ENCODE measurements at places on chromosomes 12 and 14.
A peak's percentile ranks its signal among the peaks of the same experiment; 100 is the strongest.

DNA sequence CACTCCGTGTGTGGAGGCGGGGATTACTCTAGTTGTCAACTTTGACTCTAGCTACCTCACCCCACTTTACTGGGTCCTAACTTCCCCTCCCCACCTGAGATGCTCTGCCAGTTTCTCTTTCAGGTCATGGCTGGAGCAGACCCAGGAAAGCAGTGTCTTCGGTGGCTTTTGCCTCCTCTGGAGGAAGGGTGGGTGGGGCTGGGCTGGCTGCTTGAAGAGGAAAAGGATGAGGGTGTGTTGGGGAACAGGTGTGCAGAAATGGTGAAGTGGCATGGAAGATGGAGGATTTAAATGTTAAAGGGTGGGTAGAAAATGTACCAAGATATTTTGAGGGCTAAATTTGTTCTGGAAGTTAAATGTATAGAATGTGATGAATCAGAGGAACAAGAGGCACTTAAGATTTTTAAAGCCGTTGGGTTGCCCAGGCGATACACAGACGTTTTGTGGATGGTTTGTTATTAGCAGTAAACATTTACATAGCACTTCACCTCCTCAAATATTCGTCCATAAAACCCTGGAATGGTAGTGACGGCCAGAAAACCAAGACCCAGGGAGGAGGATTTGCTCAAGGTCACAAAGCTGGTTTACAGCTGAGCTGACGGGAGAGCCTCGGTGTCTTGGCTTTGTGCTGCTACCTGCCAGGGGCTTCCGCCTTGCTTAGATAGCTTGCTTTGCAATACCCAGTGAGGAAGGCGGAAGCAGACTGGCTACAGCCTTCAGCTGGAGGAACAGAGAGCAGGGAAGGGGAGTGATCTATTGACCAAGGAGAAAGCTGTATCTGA is 72.2 kb upstream of the PRMT8 start:
- DNase-seq: no peak

- no peak for DNase-seq
Observed at GRCh38 chr14:104576232-104576969, 3.2 kb upstream of the C14orf180 start.

GRCh38 chr14:21525571-21525961 is 580 bp downstream of the SALL2 start:
- no peak for DNase-seq

DNA sequence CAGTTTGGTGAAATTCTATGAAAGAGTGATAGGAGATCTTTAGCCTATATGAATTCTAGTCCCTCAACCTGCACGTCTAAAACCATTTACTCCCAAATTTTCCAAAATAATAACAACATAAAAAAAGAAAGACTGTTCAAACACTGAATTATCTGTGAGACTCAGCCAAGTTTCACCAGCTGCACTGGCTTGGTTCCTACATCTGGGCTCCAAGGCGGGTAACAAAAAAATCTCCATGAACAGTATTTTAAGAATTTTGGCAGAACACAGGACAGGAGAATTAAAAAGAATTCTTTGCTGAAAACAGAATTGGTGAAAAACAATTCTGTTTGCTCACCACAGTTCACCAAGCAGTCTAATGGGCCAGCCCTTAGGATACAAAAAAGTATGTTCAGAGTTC is 536.8 kb upstream of the ATP2B1 start:
- DNase-seq: no peak

DNA sequence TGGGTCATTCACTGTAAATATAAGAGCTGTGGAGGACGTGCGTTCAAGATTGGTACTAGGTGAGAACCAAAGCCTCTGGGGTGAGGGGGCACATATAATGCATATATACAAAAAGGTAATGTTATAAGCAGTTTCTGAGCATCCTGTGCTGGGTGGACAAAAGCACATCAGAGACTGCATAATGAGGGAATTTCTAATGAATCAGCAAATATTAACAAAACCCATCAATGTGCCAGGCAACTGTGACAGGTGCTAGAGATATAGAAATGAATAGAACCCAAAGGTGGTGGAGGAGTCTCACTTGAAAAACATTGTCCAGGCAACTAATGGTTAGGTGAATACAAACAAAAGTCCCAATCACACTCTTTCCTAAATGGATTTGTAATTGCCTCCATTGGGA is 74.7 kb downstream of the GPR65 start:
- DNase-seq: no peak

DNA sequence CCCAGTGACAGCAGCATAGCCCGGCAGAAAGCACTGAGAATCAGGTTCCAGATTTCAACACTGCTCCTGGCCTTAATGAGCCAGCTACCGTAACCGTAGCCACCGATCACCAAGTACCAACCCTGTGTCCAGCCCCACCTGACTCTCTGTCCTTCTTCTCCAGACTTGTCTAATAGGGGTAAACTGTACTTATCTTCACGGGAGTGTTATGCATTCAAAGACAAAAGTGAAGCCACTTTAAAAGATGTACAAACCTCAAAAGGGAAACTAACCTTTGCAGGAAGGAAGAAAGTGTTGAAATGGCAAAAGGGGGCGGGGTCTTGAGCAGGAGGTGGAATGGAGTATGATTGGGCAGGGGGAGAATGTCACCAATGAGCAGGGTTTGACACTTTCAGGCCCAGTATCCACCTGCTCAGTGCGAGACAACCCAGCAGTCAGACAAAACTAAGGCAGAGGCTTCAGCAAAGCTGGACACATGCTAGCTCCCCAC is 226.1 kb downstream of the CHST11 start:
- DNase-seq: peak; percentile 33

DNA sequence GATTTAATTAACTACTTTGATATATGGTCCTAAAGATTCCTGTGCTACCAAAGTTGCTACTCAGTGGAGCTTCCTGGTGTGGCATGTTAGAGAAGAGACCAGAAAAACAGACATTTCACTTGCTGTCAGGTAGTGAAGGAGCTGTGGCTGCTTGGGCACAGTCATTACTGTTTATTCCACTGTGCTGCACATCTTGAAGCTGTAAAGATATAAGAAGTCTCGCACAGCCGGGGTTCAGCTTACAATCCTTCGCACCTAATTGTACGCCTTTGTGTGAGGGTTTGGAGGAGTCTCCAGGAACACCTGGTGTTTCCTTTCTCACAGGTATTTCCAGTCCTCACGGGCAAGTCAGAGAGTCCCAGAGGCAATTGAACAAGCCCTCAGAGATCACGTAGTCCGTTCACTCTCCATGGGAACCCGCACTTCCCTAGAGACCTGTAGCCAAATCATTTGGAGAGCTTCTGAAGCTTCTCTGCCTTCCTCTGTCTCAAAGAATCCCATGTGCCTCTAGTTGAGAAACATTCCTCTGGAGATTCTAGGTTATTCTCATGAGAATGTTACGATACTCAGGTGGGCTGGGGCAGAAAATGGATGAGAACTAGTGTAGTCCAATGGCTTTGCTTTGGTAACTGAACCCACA is 4.1 kb downstream of the EVL start:
- DNase-seq: no peak

DNA sequence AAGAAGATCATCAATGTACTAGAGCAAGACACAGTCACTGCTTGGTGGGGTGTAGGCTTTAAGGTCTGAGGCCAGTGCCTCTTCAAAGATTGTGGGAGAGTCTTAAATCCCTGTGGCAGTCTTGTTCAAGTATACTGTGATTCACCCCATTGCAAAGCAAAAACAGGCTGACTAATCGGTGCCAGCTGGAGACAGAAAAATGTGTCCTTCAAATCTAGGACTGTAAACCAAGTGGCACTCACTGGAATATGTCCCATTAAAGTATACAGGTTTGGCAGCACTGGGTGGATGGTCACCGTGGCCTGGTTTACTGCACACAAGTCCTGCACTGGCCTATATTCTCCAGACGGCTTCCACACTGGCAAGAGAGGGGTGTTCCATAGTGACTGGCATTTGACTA is 1315.3 kb downstream of the TMEM121 start:
- no peak for DNase-seq

DNA sequence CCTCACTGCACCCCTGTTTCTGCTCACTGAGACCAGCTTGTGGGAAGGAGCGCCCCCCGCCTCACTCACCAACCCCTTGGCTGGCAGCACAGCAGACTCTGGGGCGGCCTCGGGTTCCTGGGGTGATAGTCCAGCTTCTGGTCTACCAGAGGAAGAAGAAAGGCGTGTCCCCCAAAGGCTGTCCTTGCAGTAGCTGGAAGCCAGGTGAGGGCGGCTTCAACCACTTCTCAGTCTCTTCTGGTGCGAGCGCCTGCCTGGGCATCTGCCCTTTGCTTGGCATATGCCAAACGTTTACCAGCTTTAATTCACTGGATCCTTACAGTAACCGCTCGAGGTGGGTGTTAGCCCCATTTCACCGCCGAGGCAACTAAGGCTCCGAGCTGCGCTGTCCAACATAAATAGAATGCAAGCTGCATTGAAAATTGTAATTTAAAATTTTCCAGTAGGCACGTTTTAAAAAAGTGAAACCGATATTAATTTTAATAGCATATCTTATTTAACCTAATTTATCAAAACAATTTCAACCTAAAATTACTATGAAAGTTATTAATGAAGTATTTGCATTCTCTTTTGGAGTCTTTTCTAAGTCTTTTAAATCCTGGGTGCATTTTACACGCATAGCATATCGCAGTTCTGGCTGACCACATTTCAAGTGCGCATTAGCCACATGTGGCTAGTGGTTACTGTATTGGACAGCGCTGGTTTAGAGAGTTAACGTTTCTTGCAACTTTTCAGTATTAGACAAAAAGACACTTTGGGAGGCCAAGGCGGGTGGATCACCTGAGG is 872 bp downstream of the FAM177A1 start:
- DNase-seq: no peak

DNA sequence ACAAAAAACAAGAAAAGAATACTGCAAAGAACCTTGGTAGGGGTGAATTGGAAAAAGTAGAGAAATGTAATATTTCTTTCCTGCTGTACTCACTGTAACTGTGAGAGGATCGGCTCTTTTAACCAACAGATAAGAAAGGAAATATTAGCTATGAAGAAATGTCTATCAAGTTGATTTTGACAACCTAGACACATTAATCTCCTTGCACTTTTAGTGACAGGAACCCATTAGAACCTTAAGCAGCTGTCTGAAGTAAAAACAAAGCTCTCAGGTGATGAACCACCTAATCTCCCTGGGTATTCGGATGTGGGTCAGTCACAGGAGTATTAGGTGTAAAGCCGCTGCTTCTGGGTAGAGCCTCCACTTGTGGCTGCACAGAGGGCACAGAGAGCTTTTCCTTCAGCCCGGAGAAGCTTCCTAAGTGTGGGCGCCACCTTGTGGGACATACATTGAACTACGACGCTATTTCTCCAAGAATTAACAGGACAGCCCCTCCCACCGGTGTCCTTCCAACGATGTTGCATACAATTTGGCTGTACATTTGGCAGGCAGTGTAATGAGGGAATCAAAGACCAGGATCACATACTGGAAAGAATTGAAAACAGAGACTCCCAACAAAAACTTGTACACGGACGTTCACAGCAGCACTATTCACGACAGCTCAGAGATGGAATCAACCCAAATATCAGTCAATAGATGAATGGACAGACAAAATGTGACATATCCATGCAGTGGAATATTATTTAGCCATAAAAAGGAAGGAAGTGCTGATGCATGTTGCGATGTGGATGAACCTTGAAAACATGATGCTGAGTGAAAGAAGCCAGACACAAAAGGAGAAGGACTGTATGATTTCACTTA is 28.9 kb upstream of the MAPKAPK5 start:
- peak; percentile 16 for DNase-seq

DNA sequence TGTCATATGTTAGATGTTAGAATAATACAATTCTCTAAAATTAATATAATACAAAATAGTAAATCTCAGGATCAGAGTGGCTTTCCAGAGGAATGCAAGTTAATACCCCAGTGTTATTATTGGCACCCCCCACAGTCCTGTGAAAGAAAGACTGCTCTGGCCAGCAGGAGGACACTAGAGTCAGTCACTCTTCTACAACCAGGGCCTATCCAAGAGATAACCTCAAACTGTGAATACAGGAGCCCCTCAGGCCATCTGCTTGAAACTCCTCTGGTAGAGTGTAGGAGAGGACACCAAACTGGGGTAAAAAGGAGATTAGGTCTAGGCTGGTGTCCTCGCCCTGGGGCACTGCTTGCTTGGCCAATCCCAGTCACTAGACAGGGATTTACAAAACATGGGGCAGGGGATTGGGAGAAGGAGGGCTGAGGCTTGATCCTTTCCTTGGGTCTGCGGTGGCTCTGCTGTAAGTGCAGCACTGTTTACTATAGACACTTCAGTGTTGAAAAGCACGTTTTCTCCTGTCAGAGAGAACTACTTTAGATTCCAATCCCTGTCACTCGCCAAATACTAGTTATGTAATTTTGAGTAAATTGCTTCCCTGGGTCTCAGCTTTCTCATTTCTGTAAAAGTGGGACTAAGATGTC is 44.5 kb upstream of the PTPRR start:
- DNase-seq: no peak

DNA sequence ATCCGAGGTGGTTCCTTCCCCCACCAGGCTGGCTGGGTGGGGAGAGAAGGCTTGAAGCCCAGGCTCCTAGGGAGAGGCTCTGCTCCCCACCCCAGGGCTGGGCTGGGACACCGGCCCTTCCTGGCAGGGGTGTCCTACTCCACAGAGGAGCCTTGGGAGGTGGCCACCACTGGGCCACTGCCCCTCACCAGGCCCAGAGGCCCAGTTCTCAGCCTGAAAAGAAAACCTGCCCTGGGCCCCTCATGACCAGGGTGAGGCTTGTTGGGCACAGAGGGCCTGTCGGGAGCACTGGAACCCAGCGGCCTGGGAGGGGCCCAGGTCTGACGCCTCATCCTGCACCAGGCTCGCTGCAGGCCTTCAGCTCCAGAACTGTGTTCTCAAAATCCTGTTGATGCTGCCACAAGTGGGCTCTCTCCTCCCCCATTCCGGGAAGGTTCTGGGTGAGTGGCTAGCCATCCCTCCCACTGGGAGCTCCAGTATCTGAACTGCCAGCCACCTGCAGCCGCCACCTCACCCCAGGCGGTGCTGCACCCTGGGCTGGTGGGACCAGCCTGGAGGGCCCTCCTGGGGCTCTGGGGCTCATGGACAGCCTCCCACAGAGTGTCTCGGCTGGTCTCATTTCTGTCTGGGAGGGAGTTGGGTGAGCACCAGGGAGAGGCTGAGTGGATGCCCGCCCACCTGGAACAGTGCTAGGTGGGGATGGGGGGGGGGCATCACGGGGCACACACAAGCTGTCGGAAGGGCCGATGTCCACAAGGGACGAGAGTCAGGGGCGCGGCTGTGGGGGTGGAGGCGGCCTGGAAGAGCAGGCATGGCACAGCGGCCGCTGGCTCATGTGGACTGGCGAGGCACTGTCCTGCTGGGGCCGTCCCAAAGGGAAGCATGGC is 11.8 kb downstream of the BAG5 start:
- no peak for DNase-seq

DNA sequence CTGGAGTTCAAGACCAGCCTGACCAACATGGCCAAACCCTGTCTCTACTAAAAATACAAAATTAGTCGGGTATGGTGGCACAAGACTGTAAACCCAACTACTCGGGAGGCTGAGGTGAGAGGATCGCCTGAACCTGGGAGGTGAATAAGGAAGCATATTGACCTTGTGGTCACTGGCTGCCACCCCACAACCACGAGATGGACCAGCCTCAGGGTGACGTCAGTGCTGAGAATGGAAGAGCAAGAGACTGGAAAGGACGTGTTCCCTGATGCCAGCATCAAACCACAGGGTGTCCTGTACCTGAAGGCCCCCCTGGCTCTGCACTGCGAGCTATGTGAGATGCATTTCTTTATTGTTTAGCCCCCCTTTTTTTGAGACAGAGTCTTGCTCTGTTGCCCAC is 45.9 kb upstream of the BDKRB2 start:
- no peak for DNase-seq
